Common myeloid progenitor, CD34-positive (primary cell): ENCODE measurements at places on chromosomes 7 and 10.

- no peak for DNase-seq
Measured at GRCh38 chr10:89852872-89853271, 151.5 kb downstream of the KIF20B start.

DNA sequence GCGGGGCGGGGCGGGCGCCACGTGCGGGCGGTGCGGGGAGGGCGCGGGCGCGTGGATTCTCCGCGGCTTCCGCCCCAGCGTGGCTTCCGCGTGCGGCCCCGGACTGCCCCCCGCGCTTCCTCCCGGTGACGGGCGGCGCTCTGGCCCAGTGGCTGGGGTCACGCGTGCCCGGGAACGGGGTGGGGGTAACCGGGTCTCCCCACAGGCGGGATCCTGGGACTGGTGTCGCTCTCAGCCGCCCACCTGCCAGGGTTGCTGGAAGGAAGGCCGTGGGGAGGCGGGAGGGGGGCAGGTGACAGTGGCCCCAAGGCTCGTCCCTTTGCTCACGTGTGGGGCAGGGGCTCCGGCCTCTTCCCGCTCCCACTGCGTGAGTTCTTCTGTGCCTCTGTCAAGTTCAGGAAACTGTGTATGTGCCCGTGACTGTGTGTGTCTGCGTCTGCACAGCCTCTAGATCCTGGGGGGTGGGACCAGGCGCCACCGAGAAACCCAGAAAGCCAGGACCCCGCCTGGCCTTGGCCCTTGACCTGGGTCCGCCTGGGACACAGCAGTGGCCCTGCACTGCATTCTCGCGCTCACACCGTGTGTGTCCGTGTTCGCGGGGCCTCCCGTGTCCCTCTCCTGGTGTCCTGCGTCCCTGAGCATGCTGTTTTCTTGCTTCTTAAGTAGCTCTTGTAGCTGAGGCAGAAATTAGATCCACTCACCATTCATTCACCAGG is 919 bp downstream of the MAFK start:
- DNase-seq: no peak

GRCh38 chr7:121621937-121622336 is 225.8 kb upstream of the FAM3C start:
- DNase-seq: no peak

DNA sequence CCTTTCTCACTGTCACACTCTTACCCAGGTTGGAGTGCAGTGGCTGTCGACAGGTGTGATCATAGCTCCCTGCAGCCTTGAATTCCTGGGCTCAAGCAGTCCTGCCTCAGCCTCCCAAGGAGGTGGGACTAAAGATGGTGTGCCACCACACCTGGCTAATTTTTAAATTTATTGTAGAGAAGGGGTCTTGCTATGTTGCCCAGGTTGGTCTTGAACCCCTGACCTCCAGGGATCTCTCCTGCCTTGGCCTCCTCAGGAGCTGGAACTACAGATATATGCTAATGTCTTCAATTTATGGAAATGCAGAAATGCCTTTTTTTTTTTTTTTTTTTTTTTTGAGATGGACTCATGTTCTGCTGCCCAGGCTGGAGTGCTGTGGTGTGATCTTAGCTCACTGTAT is 42.7 kb downstream of the DNAJB6 start:
- DNase-seq: no peak

DNA sequence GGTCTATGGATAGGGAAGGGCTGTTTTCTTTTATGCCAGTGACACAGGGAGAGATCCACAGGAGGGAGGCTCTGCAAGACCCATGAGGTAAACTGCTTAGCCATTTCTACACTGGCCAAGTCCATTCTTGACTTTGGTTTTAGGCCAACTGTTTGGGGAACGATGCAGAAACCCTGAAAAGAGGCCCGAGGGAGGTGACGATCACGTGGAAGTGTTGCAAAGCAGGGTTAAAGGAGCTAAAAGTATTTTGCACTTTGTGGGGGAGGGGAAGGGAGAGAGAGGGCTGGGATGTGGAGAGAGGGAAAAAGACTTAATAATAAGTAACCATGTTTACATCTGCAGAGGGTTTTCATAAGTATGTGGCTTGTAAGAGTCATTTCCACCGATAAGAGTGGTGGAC is 239.7 kb downstream of the EMX2 start:
- no peak for DNase-seq

GRCh38 chr10:124168991-124169802 is 75.8 kb upstream of the CHST15 start:
- DNase-seq: no peak

GRCh38 chr10:58220769-58221451 is 46.8 kb downstream of the IPMK start:
- DNase-seq: no peak

GRCh38 chr10:80462299-80462980 is 8.3 kb downstream of the TSPAN14 start:
- no peak for DNase-seq

DNA sequence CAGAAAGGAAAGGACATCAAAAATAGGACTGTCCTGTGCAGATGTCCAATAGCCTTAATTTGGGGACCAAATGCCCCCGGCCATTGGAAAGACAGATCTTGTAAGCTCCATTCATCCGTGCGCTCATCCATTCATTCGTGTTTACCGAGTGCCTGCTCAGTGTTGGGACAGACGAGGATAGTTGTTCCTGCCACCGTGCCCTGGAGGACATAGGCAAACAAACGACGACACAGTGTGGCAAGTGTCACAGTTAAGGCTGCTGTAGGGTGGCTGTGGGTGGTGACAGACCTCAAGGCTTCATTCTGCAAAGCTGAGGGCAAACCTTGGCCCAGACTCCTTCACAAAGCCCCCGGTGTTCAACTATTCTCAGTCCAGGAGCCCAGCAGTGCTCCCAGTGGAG is 27.6 kb downstream of the MKI67 start:
- no peak for DNase-seq

GRCh38 chr10:113716109-113716910 is 35.2 kb upstream of the PLEKHS1 start:
- peak; percentile 44 for DNase-seq

- no peak for DNase-seq
Measured at GRCh38 chr10:59537501-59537900, 172.1 kb downstream of the SLC16A9 start.

- DNase-seq: peak; percentile 87
Measured at GRCh38 chr10:73931767-73932619, 21.1 kb downstream of the PLAU start.

GRCh38 chr7:135977742-135978066 is 545 bp upstream of the MTPN start:
- DNase-seq: peak; percentile 34

DNA sequence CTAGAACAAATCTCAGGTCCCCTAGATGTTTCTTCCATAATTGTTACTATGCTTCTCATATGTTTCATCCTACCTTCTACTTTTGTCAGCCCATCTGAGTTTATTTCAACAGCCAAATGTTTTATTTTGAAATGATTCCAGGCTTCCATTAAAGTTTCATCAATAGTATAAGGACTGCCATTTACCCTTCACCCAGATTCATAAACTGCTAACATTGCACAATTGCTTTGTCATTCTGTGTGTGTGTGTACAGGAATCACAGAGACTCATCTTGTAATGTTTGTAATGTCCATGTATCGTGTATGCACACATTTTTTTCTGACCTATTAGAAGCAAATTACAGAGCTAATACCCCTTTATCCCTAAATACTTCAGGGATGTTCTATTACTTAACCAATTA is 25.5 kb downstream of the MMRN2 start:
- no peak for DNase-seq

- DNase-seq: no peak
Measured at GRCh38 chr7:15446722-15447121, 115.1 kb downstream of the AGMO start.

- DNase-seq: no peak
Measured at GRCh38 chr10:55168343-55168742, 367.3 kb upstream of the PCDH15 start.

- DNase-seq: peak; percentile 93
Measured at GRCh38 chr10:113169853-113170460, 219.9 kb downstream of the TCF7L2 start.

DNA sequence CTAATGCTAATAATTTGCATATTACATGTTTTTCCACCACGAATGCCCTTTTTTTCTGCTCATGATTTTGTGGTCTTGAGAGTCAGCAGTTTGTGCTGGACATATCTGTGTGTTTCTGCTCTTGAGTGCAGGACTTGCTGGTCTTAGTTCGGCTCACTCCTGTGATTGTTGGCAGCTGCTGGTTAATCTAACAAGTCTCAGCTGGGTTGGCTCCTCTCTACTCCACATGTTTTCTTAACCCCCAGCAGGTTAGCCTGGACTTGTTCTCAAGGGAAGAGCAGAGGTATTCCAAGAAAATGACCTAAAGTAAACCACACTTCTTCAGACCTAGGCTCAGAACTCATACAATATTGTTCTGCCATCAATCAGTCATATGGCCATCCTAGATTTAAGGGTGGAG is 1238.9 kb downstream of the XPNPEP1 start:
- no peak for DNase-seq

DNA sequence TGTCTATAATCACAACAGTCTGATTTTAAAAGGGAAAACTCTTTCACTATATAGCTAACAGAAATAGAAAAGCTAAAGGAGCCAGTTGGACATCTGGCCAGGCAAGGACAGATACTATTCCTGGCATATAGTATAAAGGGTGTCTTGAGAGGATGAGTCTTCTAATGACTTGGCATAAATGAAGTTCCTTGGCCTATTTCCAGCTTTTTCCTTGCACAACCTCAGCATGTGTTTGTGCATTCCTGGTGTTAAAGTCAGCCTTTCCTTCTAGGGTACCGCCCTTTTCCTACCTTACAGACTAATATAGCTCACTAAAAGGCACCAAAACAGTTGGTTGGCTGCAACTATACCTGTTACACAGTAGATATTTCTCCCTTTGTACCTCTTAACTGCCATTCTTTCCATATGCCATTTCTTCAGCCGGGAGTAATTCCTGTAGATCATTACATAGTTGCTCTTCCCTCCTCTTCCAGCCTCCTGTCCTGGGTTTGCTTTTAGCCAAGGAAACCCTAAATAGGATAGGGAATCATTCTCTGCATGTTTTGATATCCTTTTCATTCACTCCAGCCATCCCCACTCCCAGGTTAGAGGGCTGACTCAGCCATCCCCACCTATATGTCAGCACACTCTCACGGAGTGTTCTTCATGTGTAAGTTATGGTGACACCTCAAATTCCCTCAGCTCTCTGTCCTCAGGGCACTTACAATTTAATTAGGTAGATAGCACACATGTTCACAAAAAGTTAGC is 102.1 kb upstream of the MDFIC start:
- DNase-seq: no peak

- no peak for DNase-seq
Measured at GRCh38 chr10:47287365-47287802, 12.6 kb upstream of the GDF10 start.

DNA sequence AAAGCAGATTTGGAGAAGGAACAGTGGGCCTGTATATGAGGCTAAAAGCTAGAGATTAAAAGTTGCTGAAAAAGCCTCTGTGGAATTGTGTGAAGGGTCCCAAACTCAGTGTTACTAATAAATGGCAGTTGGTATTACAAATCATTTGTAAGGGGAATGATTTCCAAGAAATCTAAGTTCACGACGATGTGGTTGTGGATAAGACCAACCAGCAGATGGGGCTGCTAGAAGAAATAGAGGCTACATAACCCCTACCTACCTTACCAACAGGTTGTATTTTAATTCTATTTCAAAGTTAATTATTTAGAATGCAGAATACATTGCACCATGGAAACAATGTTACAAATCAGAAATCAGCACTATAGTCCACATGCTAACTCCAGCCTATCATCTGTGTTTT is 377.1 kb downstream of the HPSE2 start:
- DNase-seq: peak; percentile 3

GRCh38 chr10:13322615-13323148 is 22.8 kb upstream of the PHYH start:
- DNase-seq: no peak
